ENCODE measurements at places on chromosomes 11 and 22.

DNA sequence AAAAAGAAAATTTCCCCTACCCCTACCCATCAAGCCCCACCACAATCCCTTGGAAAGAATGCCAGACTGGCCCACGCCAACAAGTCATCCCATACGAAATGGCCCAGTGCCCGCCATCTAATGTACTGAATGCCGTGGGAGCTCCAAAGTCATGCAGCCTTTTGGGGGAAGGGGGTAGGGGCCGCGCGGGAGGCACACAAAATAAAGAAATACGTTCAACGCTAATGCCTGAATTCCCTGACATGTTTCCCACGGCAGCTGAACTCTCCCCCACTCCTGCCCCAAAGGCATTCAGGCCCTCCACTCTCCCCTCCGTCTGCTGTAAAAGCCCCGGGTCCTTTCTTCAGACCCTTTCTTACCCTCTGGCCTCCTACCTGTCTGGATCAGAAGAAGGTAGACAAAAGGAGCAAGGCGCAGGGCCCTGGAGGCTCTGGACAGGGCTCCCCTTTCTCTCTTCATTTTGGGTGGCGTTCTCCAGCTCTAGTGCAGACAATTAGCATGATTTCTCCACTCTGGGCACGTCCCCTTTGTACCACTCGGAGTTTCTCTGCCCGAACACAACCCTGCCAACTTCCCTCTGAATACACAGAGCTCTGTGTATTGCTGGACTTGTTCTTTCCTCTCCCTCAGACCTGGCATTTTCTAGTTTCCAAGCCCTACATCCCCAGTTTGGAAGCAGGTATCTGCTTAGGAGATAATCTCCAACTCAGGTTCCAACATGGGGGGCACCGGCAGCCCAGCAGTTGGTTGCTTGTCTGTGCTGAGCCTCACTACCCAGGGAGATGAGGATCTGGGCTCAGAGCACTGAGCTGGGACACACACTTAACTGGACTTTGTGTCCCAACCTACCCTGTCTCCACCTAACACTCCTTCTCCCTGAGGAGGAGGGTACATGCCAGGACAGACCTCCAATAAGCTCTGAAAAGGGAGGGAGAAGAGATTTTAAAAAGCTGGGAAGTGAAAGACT lies at the start of gene HEPACAM:
Gene HEPACAM (minus strand): TSS at position 500 of the 967 bp plus-strand sequence. CDS start 41 bp downstream, at position 459.
- DNase-seq, result no peak

DNA sequence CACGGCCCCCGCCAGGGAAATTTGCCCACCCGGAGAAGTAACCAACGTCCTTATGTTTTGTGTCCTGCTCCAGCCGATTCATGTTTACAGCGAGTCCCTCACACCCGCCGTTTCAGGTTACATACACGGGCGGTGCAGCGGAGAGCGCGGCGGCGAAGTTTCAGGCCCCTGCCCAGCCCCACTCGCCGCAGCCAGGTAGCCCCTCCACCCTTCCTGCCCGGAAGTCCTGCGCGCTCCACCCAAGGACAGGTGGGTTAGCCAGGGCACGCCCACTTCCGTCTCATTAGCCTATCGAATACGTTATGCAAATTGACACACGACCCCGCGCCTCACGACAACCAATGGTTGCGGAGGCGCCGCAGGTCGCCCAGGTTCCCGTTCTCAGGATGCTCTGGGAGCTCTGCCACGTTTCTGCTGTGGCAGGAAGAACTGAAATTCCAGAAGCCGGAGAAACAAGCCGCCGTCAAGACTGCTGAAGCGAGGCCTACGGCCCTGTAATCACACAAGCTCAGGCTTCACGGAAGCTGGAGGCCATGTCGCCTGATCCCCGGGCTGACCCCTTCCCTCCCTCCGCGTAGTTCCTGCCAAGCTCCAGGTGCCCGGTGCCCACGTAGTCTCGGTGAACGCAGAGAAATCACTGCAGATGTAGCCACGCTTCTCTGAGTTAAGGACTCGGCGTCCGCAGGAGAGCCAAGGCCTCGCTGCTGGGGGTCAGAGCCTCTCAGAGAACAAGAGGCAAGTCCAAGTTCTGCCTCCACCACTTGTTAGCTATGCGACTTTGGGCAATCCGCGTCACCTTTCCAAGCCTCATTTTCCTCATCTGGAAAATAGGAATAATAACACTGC lies 22.4 kb upstream of the MYH9 start:
- no peak for DNase-seq

- no peak for DNase-seq
Observed at GRCh38 chr11:71332046-71332445, 79.7 kb upstream of the SHANK2 start.

GRCh38 chr11:90100431-90100830 lies 14.7 kb downstream of the UBTFL1 start:
- DNase-seq, result no peak

DNA sequence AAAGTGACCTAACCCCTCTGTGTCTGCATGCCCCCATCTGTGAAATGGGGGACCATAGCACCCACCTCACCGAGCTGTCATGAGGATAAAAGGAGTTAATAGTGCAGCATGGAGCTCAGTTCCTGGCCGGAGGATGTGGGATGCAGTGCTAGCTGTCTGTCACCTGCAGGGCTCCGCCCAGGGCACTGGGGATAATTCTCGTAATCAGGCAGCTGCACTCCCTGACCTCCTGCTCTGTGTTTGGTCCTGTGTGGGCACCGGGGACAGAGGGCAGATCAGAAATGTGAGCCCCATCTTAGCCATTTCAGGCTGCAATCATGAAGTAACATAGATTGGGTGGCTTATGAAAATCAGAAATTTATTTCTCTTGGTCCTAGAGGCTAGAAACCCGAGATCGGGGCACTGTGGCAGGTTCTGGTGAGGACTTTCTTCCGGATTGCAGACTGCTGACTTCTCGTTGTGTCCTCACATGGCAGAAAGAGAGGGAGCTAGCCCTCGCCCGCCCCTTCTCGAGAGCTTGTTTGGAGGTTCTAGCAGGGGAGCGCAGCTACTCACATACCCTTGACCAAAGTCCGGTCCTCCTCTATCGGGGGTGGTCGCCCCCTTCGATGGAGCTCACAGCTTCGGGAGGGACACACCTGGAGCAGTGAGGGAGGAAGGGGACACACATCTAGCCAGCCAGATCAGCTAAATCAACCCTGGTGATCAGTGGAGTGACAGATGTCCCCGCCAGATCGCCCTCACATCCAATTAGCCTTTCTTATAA lies 3.2 kb downstream of the KCTD17 start:
- DNase-seq, result no peak

- no peak for DNase-seq
Observed at GRCh38 chr22:40463683-40464082, 93.3 kb downstream of the SGSM3 start.

- no peak for DNase-seq
Observed at GRCh38 chr11:94639901-94640721, 72.9 kb downstream of the PIWIL4 start.

- no peak for DNase-seq
Observed at GRCh38 chr11:68840661-68841653, 759 bp downstream of the CPT1A start.

GRCh38 chr22:39712751-39713525 lies 142.4 kb downstream of the CACNA1I start:
- no peak for DNase-seq

DNA sequence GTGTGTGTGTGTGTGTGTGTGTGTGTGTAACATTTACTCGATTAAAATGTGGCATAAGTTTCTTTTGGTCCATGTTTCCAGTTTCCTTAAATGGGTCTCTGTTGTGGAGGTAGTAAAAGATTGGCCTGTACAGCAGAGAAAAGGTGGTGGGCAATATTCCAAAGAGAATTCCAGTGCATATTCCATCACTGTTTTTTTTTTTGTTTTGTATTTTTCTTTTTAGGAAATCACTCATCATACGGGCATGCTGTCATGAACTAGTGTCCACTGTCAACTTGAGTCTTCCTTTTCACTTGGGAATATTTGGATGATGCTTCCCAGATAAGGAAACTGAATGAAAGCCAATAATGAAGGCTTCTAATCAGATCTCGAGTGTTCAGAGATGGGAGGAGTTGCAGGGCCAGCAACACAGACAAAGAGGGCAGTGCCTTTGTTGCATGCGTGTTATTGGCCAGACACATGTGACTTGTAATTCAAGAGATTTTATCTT lies 95.2 kb upstream of the PDGFD start:
- no peak for DNase-seq

DNA sequence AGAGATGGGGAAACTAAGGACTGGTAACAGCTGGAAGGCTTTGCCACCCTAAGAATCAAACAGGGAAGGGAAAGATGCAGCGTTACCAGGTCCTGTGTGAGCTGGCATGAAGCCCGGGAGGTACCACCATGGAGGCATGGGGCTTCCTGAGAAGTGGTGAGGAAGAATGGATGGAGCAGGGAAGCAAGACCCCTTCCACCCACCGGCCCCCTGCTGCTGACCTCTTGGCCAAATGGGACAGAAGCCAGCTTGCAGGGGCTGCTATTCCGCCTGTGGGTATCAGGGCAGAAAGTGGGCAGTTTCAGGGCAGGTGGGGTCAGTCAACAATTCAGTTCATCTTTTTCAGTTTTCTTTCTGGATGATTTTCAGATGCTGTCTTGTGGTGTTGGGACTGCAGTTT lies 1099.9 kb downstream of the TBC1D22A start:
- peak; percentile 43 for DNase-seq

GRCh38 chr22:45051419-45051818 lies 41.6 kb upstream of the PHF21B start:
- DNase-seq, result no peak

GRCh38 chr11:2748814-2749554 lies 49.2 kb upstream of the KCNQ1OT1 start:
- DNase-seq, result no peak

DNA sequence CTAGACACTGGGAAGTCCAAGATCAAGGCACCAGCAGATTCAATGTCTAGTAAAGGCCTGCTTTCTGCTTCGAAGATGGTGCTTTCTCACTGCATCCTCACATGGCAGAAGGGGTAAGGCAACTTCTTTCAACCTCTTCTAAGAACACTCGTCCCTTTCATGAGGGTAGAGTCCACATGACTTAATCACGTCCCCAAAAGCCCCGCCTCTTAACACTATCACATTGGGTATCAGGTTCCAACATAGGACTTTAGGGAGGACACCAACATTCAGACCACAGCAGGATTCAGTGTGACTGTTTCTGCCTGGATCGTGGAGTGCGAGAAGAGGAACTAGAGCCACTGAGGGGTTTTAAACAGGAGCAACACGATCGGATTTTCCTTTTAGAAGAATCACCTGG lies 3.7 kb upstream of the TIRAP start:
- no peak for DNase-seq

Measured in coronary artery (tissue), 2 donors.